ENCODE measurements at places on chromosomes 4 and X. TPM values are rescaled to one million over a fixed set of nuclear protein-coding genes. Genes with fewer than 3 reads are reported as not detected.

GRCh38 chrX:2549876-2550275, 49.1 kb upstream of the DHRSX start:
- DNase-seq = no peak

- peak; percentile 56 for DNase-seq
Measured at GRCh38 chrX:102950908-102951866, 14.1 kb downstream of the RAB40AL start.

DNA sequence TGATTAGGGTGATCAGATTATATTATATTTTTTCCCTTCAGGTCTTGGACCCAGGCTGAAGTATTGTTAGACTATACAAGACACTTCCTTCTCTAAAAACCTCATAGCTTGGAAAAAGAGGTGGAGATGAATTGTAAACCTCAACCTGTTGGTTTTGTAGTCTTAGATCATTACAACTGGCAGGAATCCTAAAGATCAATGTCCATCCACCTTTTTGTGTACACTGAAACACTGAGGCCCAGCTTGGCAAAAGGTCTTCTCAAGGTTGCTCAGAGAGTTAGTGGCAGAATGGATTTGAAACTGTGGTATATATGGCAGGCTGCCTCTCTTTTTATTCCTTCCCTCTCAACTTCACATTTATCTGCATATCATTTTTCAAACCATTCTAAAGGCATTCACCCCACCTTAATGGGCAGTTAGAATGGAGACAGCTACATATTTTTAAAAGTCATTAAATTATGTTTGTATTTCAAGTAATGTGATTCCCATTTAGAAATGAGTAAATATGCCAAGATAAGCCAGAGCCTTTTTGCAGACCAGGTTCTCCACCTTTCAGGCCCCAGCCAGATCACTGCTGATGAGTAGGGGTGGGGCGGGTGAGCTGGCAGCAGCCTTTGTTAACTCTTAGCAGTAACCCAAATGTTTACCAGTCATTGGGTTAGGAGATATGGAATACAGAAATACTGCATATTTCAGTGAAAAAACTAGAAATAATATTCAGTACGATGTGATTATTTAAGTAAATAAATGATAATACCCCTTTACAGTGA, 243.2 kb upstream of the F9 start:
- no peak for DNase-seq

DNA sequence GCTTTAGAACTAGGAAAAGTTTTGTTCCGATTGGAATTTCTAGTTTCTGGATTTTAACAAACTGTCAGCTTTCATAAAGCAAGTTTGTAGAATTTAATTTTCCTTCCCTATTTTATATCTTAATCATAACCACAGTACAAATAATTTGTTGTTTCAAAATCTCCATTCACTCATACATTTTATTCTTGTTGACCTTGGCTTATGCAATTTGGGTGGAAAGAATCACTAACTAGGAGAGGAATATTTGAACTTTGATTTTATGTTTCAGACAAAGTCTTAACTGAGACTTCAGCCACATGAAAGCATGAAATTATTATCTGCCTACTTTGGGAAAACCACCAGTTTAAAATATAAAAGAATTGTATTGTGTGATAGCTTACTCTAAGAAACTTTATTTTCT, 427.9 kb downstream of the SPRY1 start:
- no peak for DNase-seq

DNA sequence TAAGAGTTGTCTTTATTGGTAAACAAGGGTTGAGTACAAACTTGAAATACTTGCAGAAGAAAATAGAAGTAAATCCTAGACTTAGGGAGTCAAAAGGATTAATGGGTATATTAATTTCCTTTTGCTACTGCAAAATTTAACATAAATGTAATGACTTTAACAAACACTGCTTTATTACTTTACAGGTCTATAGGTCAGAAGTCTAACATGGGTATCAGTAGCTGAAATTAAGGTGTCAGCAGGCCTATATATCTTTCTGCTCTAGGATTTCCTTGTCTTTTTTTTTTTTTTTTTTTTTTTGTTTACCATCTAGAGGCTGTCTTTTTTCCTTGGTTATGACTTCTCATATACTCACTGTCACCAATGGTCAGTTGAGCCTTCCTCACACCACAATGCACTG, 220.4 kb downstream of the GRID2 start:
- no peak for DNase-seq

DNA sequence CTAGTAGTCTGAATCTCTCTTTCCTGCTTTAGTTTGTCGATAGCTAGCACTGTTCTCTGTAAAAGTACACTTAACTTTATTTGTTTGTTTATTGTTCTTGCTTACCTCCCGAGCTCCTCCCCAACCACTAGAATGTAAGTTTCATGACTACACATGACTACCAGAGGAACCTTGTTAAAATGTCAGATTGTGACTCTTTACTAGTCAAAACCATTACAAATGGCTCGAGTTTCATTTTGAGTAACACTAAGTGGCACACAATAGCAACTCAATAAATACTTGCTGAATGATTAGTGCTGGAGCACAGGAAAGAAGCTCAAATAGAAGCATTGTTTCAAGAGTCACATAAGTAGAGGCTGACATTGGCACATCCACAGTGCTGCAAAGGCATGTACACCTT, 116.1 kb downstream of the MAPK10 start:
- no peak for DNase-seq

GRCh38 chr4:181261279-181261678, 981.9 kb upstream of the TENM3 start:
- DNase-seq = no peak

GRCh38 chrX:40867352-40867751, 132.0 kb upstream of the MED14 start:
- DNase-seq = no peak

DNA sequence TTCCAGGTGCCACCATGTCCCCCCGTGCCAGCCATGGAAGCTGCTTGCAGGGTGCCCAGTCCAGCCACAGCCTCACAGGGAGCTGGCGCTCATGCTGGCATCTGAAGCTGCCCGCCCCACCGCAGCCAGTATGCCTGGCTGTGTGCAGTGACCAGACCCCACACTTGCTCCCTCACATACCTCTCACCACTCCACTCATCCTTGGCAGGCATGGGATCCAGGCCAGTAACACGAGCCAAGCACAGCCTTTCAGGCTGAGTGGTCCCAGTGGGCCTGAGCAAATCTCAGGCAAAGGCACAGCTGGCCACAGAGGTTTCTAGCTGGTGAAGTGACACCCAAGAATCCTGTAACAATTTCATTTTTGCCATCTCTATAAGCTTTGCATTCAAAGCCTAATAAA, 48.4 kb upstream of the SEC24B start:
- DNase-seq = no peak

Gene DAPP1
- 1.1 TPM for total RNA-seq

Gene SEL1L3
- 13.1 TPM for total RNA-seq

Gene CRMP1
- total RNA-seq = 0.42 TPM

Gene USP46
- 5.5 TPM for total RNA-seq
